ENCODE measurements at places on chromosomes 4 and X.

DNA sequence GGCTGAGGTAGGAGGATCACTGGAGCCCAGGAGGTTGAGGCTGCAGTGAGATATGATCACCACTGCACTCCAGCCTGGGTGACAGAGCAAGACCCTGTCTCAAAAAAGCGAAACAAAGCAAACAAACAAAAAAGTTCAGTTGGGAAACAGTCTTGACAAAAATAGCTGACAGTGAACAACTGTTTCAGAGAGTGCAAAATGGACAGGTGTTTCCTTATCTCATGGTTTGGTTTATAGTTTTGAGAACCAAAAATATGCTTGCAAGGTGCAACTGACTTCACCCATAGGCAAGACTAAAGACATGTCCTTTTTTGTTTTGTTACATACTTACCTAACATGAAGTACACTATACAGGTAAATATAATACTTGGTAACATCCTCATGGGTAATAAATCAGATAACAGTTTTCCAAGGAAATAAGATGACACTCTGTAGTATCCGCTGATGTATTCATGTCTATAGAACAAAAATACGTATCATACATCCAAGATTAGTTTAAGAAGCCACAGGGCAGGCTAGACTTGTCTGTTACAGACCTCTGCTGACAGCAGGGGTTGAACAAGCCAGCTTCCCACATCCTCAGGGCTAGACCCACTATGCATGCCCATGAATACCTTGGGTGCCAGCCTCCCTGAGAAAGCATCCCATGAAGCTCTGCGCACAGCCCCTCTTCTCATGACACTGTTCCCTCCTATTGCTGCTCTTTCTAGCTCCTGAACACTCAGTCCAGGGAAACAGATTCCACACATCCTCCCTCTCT is 59.3 kb downstream of the ABCG2 start:
- no peak for DNase-seq

DNA sequence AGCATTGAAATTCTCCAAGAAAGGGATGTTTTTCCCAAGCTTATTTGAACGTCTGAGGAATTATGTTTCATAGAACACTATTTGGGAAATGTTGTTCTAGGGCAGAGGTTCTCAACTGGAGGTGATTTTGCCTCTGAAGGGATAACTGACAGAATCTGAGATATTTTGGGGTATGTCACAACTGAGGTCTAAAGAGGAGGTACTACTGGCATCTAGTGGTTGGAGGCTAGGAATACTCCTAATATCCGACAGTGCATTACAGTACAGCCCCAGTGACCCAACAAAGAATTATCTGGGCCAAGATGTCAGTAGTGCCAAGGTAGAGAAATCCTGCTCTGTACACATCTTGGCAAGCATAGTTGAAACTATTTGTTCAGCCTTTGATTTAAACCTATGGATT is 6.4 kb downstream of the HSPA4L start:
- no peak for DNase-seq

DNA sequence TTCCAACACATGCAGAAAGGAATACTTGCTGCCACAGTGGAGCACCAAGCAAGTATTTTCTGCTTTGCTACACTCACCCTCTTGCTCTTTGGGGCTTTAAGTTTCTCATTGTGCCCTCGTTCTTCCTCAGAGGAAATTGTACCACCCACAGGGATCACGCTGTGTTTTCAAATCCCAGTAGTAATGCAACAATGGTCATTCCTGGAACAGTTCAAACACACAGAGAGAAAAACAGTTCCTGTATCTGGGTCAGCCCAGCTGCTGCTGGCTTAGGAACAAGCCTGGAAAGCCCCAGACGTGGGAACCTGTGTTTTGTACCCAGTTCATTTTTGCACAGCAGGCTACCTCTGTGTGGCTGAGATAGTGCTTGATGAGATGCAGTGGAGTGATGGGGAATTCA is 907.8 kb downstream of the STPG2 start:
- DNase-seq: no peak

DNA sequence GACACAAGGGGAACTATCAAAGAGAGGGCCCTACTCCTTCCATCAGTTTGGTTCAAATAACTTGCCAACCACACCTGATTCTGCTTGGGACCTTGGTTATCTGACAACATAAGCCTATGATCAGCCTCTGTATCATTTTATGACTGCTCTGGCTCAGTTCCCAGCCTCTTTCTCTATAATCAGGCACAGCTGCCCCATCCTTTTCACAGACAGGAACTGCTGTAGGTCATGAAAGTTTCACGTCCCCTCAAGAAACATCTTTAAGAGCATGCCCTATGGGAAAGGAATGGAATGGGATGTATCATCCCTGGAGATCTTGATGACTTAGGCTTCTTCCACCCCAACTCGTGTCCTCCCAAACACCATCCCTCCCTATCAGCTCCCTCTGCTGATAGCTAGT is 243.4 kb downstream of the AR start:
- DNase-seq: no peak

DNA sequence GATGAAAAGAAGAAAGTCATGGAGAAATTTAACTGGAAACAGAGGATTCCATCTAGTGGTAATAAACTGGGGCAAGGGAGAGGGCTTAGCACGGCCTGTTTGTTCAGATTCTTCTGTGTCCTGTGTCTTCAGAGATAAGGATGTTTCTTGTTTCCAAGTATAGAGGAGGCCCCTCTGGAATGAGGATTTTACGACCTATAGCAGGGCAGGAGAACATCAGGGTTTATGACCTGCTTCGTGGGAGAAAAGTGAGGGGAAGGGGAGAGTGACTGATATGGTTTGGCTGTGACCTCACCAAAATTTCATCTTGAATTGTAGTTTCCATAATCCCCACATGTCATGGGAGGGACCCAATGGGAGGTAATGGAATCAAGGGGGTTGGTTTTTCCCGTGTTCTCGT is 93.0 kb upstream of the LDB2 start:
- DNase-seq: no peak

DNA sequence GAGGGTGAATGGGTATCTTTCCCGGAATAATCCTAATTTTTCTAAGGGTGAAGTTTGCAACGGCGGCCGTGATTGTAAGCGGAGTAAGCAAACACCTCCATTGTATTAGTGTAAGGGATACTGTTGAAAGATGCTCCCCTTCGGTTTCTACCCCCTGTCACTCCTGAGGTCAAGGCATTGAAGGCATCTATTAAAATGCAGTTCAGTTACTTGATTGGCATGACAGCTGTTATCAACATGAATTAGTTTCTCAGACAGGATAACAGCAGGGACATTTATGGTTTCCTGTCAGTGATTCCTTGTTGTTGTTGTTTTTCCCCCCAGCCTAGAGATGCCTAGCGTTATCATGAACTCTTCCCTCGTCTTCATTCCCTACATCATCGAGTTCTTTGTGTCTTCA is 552 bp downstream of the SLC25A14 start:
- DNase-seq: no peak

Data from suppressor macrophage treated with lipopolysaccharide for 1 hour (primary cell).